ENCODE measurements at places on chromosomes 6 and 20.

DNA sequence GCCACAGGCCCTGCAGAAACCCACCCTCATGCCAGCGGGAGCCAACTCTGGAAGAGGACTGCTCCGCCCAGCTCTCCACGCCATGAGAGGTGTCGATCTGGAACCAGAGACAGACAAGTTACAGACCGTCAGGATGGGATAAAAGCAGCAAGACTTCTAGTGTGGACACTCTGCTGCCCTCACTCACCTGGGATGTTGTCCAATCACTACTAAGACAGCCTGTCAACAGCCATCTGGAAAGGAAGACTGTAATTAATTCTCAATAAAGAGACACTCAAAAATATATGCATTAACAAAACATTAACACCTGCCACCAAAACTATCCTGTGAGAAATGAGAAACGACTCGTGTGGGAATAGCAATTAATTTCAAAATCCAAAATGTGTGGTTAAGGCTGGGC lies 28.3 kb downstream of the SLC2A4RG start:
- no peaks in the 10 kb centered on the region for H3K36me3 ChIP-seq
- DNase-seq, result no peak
- H3K4me3 ChIP-seq, result no peak overlapping the region
- no peaks in the 10 kb centered on the region for H3K27me3 ChIP-seq
- no peak overlapping the region for H3K27ac ChIP-seq

DNA sequence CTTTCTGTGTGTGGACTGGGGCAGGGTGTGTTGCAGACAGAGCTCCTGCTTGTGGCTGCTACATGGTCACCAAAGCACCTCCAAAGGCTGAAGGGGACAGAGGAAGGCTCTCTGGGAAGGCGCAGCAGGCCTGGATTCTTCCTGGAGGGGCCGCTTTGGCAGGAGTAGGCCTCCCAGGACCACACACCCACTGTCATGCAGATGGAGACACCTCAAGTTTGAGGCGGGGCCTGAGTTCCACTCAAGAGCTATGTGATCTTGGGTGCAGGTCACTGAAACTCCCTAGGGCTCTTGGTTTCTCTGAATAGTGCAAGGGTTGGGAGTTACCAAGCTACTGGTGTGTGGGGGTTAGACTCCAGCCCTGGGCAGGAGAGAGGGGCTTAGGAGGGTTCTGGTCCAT lies 27.9 kb downstream of the EFCAB8 start:
- H3K27ac ChIP-seq, result no peak overlapping the region
- no peak overlapping the region for H3K4me3 ChIP-seq
- H3K27me3 ChIP-seq, result no peaks in the 10 kb centered on the region
- no peak for DNase-seq

GRCh38 chr20:62315773-62316172 lies 13.0 kb downstream of the ADRM1 start:
- H3K4me1 ChIP-seq, result no peaks in the 10 kb centered on the region
- no peaks in the 10 kb centered on the region for H3K27me3 ChIP-seq
- H3K4me3 ChIP-seq, result no peak overlapping the region
- H3K36me3 ChIP-seq, result peaks cover 17% of the 10 kb centered on the region
- no peak overlapping the region for H3K27ac ChIP-seq

DNA sequence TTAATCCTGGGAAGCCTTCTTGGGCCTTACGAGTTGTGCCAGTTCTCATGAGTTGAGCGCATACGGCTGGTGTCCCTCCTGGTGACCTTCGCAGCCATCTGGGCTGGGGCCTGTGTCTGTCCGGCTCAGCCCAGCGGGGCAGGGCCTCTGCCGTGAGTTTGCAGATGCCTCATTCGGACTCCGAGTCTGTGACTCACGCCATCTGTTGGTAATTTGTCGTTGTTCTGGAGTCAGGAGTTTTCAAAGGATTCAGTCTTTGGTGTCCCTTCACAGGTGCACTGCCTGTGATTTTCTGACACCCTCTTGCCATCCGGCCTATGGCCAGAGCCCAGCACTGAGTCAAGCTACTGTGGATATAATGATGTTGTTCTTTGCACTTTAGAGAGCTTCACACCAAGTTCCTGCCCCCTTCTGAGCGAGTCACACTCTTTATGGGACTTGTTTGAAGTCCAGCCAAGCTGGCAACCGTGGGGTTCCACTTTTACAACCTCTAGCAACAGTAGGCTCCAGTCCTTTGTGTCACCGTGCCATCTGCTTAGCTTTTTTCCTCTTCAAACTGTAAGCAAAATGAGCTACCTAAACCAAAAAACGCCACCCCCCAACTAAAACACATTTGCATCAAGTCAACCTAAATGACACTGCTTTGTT lies 175.6 kb downstream of the AIG1 start:
- H3K4me1 ChIP-seq, result peaks cover 2% of the 10 kb centered on the region
- no peak overlapping the region for H3K4me3 ChIP-seq
- no peak overlapping the region for H3K27ac ChIP-seq
- H3K27me3 ChIP-seq, result no peaks in the 10 kb centered on the region

- no peaks in the 10 kb centered on the region for H3K27me3 ChIP-seq
- H3K4me3 ChIP-seq, result no peak overlapping the region
- H3K36me3 ChIP-seq, result no peaks in the 10 kb centered on the region
- no peak for DNase-seq
- no peak overlapping the region for H3K27ac ChIP-seq
- H3K4me1 ChIP-seq, result no peaks in the 10 kb centered on the region
These were observed 5.4 kb upstream of the DUSP22 start for GRCh38 chr6:286681-287488.

DNA sequence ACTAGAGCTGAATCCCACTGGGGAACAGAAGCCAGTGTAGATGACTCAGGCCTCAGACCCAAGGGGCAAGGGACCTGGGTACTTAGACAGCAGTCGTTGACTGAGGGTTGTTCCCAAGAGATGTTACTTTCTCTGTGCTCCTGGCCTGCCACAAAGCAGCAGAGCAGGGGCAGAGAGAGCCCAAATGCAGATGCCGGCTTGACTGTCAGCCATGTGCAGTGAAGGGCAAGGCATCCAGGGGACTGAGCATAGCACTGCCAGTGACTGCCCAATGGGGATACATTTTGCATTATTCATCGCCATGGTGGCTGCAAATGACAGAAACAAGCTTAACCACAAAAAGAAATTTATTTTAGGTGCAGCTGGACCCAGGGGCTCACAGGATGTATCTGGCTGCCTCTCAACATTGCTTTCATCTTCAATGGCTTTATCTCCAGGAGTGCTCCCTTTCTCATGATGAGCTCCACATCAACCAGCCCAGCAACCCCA lies 7.6 kb upstream of the TP53RK start:
- H3K27me3 ChIP-seq, result no peaks in the 10 kb centered on the region
- no peak for DNase-seq
- H3K4me1 ChIP-seq, result no peaks in the 10 kb centered on the region
- H3K4me3 ChIP-seq, result no peak overlapping the region
- no peak overlapping the region for H3K27ac ChIP-seq

- no peak overlapping the region for H3K27ac ChIP-seq
- no peak for DNase-seq
- H3K36me3 ChIP-seq, result no peaks in the 10 kb centered on the region
- H3K4me1 ChIP-seq, result no peaks in the 10 kb centered on the region
- H3K27me3 ChIP-seq, result no peaks in the 10 kb centered on the region
- H3K4me3 ChIP-seq, result no peak overlapping the region
These were observed 152.6 kb downstream of the DNAH8 start for GRCh38 chr6:38867726-38868125.

GRCh38 chr6:111358454-111358853 lies 124.6 kb downstream of the REV3L start:
- DNase-seq, result no peak
- no peak overlapping the region for H3K27ac ChIP-seq
- no peaks in the 10 kb centered on the region for H3K36me3 ChIP-seq

GRCh38 chr6:113185299-113185698 lies 671.8 kb upstream of the MARCKS start:
- H3K27me3 ChIP-seq, result no peaks in the 10 kb centered on the region
- H3K27ac ChIP-seq, result no peak overlapping the region

GRCh38 chr6:137282254-137282653 lies 63.1 kb upstream of the IFNGR1 start:
- no peaks in the 10 kb centered on the region for H3K4me1 ChIP-seq
- no peaks in the 10 kb centered on the region for H3K36me3 ChIP-seq
- H3K27me3 ChIP-seq, result no peaks in the 10 kb centered on the region
- no peak for DNase-seq

DNA sequence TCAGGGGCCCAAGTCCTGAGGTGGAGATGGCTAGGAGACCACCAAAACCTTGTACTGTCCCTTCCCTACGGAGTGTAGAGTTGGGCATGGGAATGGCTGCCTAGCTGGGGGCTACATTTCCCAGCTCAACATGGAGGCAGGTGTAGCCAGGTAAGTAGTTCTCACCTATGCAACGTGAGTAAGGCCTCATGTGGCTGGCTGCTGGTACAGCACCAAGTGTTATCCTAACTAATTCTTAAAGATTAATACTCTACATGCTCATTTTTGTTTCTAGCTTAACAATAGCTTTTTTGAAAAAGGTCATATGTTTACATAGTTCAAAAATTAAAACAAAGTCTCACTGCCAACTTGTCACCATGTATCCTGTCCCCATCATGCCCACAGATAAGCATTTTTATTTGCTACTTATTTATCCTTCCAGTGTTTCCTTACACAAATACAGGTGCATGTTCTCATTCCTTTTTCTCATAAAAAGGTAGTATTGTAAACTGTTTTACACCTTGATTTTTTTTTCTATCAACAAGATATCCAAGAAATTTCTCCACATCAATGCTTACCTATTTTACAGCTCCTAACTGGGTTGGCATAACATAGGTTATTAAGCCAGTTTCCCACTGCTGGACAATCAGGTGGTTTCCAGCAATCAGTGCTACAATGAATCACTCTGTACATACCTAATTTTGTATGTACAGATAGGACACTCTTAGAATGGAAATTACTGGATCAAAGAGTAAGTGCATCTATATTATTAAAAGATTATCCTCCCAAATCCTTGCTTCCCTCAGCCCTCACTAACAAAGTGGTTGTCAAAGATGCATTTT lies 25.5 kb downstream of the ABHD12 start:
- DNase-seq, result no peak
- no peak overlapping the region for H3K4me3 ChIP-seq
- no peaks in the 10 kb centered on the region for H3K36me3 ChIP-seq
- H3K27me3 ChIP-seq, result no peaks in the 10 kb centered on the region
- H3K4me1 ChIP-seq, result no peaks in the 10 kb centered on the region

DNA sequence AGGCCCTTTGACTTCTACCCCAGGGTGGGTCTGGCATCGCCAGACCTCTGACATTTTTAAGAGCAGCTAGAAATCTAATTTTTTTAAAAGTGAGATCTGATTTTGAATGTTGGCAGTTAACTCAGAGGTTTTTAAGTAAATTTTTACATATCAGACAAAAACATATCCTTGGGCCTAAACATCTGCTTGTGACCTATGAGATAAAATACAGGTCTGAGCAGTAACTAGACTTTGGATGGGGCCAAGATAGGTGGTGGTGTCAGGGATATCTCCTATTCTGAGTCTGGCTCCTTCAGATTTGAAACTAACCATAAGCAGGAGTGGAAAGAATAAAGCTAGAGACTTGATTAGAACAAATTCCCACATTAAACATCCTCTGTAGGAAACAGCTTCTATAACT lies 17.6 kb downstream of the RALY start:
- H3K27ac ChIP-seq, result no peak overlapping the region
- peaks cover 27% of the 10 kb centered on the region for H3K4me1 ChIP-seq
- no peaks in the 10 kb centered on the region for H3K36me3 ChIP-seq
- no peaks in the 10 kb centered on the region for H3K27me3 ChIP-seq
